ENCODE measurements at places on chromosomes 12 and 14.
A peak's percentile ranks its signal among the peaks of the same experiment; 100 is the strongest.

DNA sequence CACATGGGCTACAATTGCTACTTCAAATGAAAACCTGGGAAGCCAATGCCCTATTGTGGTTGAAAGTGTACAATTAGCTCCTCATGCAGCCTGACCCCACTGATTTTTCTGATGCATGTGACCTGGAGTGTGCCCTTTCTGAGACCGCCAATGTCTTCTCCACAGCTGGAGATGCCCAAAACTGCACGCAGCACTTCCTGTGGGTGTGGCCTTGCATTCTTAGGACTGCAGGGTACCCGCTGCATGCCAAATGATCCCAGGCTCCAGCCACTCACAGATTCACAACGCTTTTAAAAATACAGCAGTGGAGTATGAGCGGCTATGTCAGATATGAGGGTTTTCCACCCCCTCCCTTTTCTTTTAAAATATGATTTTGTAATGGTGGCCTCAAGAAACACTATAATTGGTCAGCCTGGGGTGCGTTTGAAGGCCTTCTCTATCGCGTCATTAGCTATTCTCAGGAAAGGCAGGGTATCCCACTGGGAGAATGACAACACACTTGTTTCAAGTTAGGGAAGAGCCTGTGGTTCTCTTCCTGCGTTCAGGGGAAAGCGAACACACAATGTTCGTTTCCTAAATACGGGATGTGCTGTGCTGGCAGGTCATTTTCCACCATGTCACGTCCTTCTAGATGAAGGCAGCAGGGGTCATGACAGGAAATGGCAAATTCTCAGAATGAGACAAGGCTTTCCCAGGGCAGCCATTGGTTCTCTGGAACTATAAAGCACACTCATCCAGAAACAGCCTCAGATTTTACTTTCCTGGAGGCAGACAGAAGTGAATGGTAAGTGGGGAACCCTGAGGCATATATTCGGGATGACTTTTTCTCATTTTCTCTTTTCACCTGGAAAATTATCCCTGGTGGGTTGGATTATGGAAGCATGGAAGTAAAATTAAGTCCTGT lies at the start of gene APOLD1:
Gene APOLD1, plus strand, starts transcription at position 749 of the 904 bp plus-strand sequence. Its CDS starts 33 bp downstream, at position 782.
- DNase-seq, result no peak

DNA sequence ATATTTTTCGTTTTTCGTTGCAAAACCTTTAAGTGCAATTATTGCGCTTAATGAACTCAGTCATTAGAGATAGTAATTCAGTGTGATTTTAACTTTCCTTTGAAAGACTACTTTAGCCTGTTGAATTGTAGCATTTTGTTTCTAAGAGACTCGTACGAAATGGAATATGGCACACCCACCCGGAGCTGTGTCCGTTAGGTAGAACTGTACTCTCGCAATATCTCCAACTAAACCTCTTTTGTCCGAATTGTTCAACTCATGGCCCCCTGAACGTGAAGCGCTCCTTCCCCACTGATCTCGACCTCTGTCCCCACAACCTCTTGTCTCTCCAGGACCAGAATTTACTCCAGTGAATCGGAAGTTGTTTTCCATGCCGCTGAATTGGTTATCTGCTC lies 800 bp downstream of the PCNX4 start:
- no peak for DNase-seq

- no peak for DNase-seq
Observed at GRCh38 chr14:55604900-55605418, 25.0 kb downstream of the KTN1 start.

DNA sequence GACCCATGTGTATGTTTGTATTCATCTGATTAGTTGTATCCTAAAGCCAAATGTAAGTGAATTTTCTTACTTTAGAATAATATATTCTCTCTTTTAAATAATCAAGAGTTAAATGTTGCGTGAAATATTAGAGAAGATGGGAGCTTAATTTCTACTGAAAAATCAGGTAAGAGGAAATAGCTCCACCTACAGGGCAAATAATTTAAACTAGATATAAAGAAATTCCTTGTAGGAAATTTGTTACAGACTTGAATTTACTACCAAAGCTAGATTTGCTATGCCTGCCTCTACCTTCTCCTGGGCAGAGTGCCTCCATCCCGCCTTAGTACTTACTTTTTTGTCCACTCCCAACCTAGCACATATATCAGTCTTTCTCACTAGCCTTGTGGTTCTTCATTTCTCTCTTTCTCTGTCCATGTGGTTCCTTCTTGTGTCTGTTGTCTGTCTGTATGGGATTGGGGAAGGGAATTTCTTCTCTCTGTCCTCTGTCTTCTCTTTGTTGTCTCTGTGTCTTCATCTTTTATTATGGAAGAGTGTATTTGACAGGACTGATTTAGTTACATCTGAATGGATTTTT lies 44.7 kb downstream of the PALS1 start:
- peak; percentile 12 for DNase-seq

GRCh38 chr12:120224304-120225199 lies 23.6 kb upstream of the RPLP0 start:
- DNase-seq, result no peak

- DNase-seq, result no peak
Observed at GRCh38 chr14:33273978-33274377, 335.3 kb downstream of the NPAS3 start.

DNA sequence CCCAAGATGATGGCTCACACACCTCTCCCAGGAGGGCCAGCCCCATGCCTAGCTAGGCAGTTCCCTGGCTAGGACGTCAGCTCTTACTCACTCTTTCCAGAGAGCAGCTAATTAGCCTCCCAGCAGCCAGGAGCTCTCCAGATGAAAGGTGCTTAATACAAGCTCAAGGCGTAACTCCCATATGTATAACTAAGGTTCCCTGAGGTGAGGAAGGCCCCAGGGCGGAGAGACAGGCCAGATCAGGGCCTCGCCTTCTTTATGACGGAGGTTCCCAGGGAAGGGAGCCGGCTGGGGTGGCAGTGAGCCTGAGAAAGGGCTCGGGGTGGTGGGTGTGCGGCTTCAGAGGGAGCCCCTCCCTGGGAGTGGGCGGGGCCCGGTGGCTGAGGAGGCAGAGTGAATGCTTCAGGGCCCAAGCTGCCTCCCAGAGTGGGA lies 26.4 kb upstream of the ZFP36L1 start:
- peak; percentile 39 for DNase-seq

DNA sequence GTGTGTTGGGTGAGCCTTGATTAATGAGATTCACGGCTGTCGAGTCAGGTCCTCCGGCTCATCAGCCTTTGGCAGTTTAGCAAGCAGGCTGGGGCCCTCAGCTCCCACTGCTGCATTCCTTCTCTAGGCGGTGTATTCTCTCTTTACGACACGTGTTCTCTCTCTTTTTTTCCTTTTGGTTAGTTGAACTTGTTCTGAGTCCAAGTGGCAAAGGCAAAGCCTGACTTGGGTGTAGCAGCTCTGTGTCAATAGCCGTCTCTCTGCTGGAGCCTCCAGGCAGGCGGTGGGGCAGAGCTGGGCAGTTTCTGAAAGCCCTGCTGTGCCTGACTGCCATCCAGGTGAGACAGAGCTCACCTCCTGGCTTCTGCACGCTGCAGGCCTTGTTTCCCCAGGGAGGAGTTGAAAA lies 46.6 kb downstream of the SUSD6 start:
- DNase-seq, result no peak

DNA sequence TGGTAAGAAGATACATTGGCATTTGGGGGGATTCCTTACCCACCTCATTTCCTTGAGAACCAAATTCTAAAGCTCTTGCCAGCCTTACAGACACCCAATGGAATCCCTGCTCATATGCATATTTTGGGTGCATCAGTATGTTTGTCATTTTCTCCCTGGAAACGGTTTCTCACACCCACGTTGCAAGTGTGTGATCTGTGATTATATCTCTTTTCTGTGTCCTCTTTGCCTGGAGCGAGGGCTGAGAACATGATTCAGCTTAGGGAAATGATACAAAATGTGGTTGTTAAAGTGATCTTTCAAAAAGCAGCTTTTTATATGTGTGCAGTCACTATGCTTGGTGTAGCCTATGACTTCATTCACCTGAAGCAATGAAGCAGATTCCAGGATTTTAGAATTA lies 52.0 kb downstream of the KCNMB4 start:
- no peak for DNase-seq
